ENCODE measurements at places on chromosomes 6 and 20. TPM values are rescaled to one million over a fixed set of nuclear protein-coding genes. Genes with fewer than 3 reads are reported as not detected.

- DNase-seq: no peak
Measured at GRCh38 chr20:63484236-63484635, 11.8 kb upstream of the KCNQ2 start.

DNA sequence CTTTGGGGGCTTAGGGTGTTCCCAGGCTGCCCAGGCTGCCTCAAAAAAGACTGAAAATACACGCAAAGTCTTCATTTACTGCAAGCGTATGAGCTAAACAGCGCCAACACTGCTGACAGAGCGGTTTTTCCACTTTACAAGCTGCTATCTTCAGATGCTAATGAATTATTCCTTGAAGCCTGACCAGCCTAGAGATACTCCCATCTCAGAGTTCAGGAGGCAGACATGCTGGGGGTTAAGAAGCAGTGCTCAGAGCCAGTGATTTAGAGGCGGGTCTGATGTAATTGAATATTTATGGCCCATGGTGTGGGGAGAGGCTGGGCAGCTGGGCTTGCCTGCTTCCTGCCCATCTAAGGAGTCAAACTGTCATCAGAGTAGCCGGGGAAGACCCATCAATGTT, 241.4 kb downstream of the SLC24A3 start:
- DNase-seq: peak; percentile 81

GRCh38 chr6:160394654-160395035, 46.5 kb downstream of the SLC22A3 start:
- no peak for DNase-seq

DNA sequence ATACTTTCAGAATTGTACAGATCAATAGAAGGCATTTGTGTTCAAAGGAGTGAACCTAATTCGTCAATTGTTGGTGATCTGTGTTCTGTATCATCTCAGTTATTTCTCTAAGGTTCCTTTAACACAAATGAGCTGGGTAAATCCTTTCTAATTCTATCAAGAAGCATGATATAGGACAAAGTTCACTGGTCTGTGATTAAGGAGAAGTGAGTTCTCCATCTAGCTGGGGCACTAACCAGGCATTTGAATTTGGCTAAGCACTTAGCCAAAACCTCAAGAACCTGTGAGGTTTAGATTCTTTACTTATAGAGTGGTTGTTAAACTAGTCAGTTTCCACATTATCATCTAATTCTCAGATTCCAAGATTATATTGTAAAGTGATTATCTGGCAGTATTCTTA, 50.3 kb downstream of the DOP1A start:
- no peak for DNase-seq

- no peak for DNase-seq
Measured at GRCh38 chr6:24949020-24949569, 13.3 kb upstream of the RIPOR2 start.

- no peak for DNase-seq
Measured at GRCh38 chr6:144696610-144697368, 411.7 kb downstream of the UTRN start.

GRCh38 chr6:47934023-47934422, 152.2 kb downstream of the OPN5 start:
- no peak for DNase-seq

- no peak for DNase-seq
Measured at GRCh38 chr20:30488941-30489613, 768.4 kb upstream of the DEFB115 start.

DNA sequence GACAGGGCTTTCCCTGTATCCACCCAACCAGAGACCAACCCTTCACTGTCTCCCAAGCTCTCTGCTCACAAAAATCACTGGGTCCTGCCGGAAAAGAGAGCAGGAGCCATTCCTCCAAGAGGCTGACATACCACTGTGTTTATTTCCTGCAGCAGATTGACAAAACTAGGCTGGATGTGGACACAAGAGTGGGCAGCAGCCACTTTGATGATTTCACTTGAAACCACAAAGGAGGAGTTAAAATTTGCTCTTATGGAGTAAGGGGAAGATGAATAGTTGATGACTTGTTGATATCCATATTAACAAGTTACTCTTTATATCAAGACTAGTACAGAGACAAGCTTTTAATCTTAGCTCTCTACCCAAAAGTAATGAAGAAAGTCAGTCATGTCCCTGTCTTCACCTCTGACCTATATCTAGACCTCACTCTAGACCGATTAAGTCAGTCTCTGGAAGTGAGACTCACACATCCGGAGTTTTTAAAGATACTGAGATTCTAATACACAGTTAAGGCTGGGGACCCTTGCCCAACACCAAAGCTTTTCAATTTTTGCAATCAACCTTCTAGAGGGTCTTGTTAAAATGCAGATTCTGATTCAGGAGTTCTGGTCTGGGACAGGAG, 73.8 kb downstream of the SCML4 start:
- no peak for DNase-seq

DNA sequence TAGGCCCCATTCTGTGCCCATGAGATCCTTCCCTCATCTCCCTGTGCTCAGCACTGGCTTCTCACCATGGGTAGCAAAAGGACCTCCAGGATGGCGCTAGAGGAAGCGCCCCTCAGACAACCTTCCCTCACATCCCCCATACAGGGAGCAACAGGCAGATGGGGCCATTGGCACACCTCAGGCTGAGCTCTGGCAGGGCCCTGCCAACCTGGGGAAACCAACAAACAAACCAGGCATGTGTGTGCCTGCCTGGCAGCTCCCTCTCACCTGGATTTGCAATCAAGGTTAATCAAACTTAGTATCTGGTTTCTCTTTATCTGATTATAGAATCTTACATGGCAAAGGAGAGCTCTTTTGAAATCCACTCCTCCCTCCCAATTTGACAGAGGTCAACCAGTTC, 134.9 kb downstream of the SLC23A2 start:
- DNase-seq: no peak

- no peak for DNase-seq
Measured at GRCh38 chr6:105821777-105822176, 264.4 kb upstream of the PRDM1 start.

DNA sequence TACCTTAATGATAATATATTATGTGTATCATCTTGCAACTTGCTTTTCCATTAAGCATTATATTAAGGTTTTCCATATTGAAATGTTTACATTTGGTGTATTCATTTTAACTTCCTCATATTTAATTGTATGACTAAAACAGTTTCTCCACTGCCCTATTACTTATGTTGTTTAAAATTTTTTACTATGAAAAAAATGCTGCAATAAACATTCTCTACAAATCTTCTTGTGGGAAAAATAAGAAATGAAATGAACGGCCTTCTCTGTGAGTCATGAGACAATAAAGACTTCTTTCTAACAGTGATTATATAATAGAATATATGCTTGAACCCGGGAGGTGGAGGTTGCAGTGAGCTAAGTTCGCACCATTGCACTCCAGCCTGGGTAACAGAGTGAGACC, 25.5 kb downstream of the FASTKD5 start:
- DNase-seq: no peak

GRCh38 chr20:45496166-45496565, 19.3 kb downstream of the SPINT3 start:
- DNase-seq: no peak

DNA sequence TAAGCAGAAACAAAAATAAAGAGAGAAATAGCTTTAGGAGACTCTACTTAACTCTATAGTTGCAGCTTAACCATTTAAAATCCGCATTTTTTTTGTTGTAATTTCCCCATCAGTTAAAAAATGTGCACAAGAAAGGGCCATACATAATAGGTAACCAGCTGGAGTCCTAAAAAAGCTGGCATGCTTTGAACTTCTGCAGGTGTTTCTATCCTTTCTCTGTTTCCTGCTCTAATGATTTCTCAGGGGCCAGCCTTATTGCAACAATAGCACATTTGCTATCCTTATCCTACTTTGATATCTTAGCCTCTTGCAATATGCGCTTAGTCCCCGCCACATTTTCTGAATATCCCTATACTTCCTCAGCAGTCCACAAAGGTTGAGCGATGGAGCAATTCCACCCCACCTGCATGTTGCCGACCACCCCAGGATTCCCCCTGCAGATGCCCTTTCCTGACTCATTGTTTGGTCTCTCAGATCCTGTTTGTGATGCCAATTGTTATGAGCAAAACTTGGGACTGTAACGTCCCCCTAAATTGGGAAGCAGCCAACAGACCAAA, 48.5 kb downstream of the TRIM27 start:
- DNase-seq: no peak

DNA sequence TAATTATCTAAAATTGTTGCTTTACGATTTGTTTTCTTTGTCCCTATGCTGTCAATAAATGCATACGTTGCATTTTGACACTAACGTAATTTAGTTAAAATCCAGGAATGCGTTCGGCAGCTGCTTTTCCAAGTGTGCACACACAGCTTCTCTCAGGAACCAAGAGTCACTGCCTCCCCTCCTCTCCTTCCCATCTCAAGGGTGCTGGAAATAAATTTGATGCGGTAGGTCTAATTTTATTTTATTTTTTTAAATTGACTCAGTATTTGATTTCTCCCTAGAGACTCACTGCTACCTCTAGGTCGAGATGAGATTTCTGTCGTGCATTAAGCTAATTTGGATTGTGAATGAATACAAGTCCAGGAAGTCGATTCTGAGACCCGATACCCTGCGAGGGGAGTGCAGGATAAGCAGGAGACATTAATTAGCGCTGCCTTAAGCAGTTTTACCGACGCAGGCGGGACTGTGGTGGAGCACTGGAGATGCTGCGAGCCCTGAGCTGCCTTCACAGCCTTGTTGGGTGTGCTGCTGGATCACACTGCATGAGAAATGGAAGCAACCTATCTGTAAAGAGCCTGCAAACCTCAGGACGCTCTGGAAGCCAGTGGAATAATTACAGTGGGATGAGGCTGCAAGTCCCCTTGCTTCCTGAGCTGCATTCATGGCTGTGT, 381.2 kb downstream of the C6orf118 start:
- no peak for DNase-seq

DNA sequence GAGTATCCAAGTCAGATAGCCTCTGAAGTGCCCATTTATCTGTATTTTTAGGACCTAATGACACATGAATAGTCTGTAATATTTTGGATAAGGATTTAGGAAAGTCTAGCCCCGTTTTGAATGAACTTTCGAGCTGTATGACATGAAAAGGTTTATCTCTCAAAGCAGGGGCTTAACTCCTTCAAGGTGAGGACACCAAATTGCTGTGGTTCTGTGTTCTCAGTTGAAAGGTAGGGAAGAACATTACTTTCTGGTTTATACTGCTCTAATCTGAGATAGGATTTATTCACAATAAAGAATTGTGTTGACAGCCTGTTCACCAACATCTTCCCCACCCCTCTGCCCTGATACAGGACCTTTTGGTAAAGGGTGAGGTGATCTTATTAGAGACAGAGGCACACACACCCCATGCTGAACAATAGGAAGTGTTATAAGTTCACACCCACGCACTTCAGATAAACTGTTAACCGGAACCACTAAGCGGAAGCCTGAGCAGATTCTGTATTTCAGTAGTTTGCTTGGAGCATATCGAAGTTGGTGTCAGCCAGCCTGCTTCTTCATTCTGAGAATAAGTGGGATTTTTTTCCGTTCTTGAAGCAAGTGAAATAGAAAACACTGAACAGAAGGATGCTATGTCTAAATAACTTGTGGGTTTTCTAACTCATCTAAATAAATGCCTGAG, 223.3 kb downstream of the TMEM242 start:
- DNase-seq: no peak

GRCh38 chr6:110523451-110524021, 47.1 kb upstream of the SLC22A16 start:
- DNase-seq: no peak

DNA sequence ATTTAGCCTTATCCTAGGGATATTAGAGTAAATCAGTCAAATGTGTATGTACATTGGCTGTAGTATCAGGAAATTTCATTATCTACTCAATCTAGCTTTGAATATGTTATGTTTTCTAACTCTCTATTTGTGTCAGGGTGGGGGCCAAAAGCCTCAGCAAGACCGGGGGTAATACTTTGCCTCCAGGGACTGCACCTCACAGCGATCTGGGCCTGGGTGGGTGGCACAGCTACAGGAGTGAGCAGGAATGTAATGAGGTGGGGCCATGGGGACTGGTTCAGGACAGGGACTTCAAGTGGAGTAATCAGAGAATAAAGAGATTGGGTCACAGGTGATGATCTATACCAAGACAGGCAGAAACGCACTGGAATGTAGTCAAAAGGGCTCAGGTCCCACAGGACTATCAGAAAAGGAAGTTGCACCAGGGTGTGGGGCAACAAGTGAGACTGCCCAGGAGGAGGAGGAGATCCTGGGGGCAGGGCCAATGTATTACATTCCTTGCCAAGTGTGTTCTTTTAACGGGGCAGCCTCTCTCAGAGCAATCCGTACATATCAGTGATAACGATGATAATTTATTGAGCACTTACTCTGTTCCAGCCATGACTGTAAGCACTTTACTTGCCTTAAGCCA, 54.0 kb downstream of the PIGU start:
- DNase-seq: no peak

- no peak for DNase-seq
Measured at GRCh38 chr6:83221276-83221675, 28.1 kb downstream of the RWDD2A start.

DNA sequence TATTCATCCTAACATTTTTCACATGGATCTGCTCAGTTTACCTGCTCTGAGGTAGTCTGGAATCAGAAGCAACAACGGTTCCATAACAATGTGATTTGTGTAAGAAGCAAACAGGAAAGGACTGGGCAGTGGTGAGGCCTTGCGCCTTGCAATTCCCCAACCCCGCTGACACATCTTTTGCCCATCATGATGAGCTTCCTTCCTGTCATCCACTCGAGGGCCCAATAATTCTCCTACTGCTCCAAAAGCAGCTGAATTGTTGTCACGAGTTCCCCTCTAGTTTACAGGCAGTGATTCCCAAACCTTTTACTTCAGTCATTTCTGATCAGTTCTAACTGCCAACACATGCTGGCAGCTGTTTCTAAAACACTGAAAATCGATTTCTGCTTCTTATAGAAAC, 22.9 kb downstream of the STX7 start:
- DNase-seq: peak; percentile 27

DNA sequence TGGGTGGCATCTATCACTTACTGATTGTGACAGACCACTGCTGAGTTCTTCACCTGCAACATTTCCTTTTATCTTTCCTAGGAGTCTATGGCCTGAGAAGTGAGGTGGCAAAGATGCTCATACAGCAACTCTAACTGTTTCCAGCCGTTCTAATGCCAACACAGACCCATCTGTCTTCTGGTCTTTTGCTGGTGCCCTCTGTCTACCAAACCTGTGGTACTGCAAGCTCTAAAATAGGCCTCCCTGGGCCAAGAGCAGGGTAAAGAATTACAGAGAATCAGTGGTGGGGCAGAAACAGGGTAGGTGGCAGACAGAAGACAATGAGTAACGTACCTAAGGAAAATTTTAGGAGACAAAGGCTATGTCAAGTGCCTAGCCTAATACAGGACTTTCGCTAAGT, 611.0 kb upstream of the FLRT3 start:
- DNase-seq: no peak

DNA sequence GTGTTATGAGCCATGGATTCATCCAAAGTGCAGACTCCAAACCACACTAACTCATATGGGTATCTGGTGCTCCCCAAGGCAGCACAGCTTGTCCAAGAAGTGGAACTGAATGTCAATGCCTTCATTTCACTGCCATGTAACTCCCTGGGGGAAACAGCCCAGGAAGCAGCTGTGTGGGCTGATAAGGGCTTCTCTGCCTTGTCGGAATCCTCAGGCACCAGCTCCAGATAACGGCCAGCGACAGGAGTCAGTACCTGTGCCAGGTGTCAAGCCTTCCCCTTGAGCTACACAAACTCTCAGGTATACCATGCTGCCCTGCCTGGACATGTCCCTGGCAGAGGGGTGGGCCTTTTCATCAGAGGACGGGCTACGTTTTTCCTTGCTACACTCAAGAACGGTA, 751.9 kb upstream of the CHD6 start:
- no peak for DNase-seq

GRCh38 chr20:41783423-41784208, 165.4 kb upstream of the CHD6 start:
- peak; percentile 64 for DNase-seq

DAAM2 gene
- 13.6 TPM for polyA plus RNA-seq

OPN5 gene
- not detected for polyA plus RNA-seq

LGSN gene
- 0.04 TPM for polyA plus RNA-seq

OR2H2 gene
- polyA plus RNA-seq: not detected

SLC4A11 gene
- 2.8 TPM for polyA plus RNA-seq
